NCI-H2029 treated with DMSO at 0.1 percent for 48 hours (cell line): ENCODE measurements at places on chromosomes 6 and 20.

GRCh38 chr6:152948150-152948768 lies 34.6 kb downstream of the FBXO5 start:
- DNase-seq: peak; percentile 1

DNA sequence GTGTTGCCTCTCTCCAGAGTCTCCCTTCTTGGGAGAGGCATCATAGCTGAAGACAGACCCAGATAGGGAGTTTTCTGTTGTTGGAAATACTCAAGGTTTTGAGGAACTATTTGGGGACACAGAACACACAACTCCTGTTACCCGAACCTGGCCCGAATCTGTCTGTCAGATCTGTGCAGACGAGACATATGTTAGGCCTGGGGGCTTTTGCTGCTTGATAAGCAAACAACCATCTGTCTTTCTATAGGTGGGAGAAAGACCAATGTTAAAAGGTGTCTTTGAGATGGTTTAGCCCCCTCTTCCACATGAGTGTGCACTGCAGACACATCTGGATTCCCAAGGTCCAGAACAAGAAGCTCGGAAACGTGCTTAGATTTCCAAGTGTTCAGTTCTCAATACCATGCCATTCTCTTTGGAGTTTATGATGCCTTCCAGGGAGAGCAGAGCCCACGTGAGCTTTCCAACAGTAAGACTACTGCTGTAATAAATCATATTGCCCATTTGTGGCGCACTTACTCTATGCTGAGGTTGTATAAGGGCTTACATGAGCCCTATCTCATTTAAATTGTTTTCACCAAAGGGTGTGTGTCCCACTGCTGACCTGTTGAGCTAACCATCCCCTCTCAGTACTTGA lies 3.8 kb upstream of the STX16 start:
- no peak for DNase-seq

- no peak for DNase-seq
These were observed 20.3 kb upstream of the GTF3C6 start for GRCh38 chr6:110938171-110938570.

DNA sequence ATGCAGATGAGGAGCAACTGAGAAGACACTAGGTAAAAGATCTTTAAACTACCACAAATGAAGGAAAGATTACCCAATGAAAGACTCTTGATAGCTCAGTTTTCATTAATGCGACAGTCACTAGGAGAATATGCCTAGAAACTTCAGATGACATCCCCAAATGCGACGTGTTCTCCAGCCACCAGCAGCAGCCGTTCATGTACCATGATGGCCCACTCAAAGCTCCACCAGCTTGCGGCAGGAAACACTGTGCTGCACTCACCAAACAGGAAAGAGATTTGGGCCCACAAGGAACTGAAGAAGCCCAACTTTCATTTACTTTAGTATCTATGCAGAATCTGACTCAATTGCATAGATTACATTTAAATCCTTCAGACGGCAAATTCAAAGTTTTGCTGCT lies 7.5 kb downstream of the DIDO1 start:
- DNase-seq: no peak

DNA sequence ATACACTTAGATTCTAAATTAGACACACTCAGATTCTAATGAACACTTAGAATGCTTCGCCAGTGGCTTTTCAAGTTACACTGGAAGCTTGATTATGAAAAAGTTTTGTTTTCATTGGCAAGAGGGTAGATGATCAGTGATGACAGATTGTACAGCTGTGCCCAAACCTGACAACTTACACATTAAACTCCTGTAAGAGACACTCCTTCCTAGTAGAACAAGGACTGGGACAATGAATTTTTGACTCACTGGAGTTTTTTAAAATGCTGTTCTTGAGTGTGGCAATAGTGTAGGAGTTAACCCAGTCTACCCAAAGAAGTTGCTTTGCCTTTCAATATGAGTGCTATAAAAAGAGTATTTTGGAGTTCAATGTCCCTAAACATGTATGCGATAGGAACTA lies 140.8 kb downstream of the SLC16A10 start:
- DNase-seq: no peak

DNA sequence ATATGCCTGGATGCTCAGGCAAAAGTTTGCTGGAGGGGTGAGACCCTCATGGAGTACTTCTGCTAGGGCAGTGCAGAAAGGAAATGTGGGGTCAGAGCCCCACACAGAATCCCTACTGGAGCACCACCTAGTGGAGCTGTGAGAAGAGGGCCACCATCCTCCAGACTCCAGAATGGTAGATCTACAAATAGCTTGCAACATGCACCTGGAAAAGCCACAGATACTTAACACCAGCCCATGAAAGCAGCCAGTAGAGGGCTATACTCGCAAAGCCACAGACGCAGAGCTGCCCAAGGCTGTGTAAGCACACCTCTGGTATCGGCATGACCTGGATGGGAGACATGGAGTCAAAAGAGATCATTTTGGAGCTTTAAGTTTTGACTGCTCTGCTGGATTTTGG lies 60.7 kb upstream of the GJE1 start:
- DNase-seq: no peak

GRCh38 chr20:58713801-58714339 lies 21.3 kb downstream of the NPEPL1 start:
- DNase-seq: no peak

- peak; percentile 29 for DNase-seq
These were observed 26.9 kb downstream of the DDX27 start for GRCh38 chr20:49245921-49246740.
